ENCODE measurements at places on chromosomes 7 and 10.

DNA sequence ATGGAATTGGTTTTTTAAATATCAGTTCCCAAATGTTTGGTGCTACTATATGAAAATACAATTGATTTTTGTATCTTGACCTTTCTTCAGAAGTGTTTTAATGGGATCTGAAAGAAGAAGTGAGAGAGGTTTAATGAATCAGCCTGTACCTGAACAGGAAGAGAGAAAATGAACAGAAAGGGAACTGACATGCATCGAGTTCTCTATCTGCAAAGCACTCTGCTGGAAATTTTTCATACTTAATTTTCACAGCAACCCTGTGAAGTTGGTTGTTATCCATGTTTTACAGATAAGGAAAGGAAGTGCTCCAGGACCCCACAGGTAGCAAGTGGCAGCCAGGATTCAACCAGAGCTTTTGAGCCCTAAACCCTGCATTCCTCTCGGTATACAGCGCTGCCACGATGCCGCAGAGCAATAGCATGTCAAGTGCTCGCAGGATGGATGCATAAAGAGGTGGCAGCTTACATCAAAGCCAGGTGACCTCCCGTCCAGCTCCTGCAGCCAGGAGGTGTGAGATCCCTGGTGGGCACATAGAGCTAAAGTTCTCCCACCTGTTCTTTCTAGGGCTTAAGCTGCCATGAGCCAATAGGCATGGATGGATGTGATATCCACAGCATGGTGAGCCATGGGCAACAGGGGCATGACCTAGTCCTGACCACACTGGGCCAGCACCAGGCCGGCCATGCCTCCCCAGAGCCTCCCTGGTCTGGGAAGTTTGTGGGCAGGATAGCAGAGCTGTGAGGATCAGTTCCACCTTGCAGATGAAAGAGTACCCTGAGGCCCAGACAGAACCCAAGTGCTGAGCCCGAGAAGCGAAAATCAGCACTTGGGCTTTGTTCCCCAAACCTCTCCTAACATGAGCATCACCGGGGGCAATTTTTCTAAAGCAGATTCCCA, 57.2 kb downstream of the CALML3 start:
- DNase-seq: no peak

- DNase-seq: no peak
Measured at GRCh38 chr10:74955796-74956195, 129.4 kb downstream of the KAT6B start.

- DNase-seq: no peak
Measured at GRCh38 chr7:128063088-128063487, 31.9 kb upstream of the LRRC4 start.

GRCh38 chr10:30980951-30981616, 50.6 kb downstream of the ZNF438 start:
- no peak for DNase-seq

DNA sequence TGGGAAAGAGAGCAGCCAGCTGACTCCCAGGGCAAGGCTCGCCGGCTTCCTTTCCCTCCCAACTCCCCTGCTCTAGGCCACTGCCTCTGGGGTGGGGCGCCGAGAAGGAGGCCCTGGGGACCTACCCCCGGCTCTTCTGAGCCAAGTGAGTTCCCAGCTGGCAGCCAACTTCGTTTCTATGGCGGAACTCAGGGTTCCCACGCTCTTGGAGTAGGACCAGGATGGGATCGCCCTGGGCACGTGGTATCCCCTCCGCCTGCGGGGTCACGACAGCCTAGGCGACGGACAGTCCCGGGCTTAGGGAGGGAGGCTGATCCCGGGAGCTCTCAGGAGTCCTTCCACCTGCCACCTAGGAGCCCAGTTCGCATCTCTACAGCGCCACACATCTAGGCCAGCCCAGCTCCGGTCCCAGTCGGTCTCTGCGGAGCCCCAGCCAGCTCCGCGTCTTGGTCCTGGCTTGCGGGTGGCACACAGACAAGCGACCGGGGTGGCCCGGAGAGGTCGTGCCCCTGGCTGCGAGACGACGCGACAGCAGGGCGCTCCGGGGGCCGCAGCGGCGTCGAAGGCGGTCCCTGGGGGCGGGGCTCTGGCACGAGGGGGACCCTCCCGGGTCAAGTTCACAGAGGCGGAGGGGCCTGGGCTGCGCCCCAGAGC, 20.5 kb upstream of the GATA3 start:
- no peak for DNase-seq

DNA sequence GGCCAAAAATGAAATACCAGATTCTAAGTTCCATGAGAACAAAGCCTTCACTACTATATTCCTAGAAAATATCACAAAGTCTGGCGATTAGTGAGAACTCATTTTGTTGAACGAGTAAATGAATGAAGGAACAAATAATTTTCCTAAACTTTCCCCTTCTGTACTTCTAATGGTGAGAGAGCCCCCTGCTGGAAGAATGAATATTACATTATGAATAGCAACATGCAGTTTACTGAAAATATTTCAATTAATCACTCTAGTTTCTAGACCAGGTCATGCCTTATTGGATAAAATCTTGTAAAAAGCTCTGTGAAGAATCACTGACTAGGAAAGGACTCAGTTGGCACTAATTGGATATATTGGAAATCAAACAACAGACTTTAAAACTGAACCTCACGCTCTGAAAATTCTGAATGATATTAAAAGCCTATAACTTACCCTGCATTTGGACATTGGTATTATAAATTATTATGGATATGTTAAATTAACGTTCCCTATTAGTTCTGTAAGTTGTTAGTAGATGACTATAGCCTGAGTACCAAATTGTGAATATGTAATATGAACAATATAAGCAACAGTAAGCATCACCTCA, 32.4 kb upstream of the MTPN start:
- DNase-seq: peak; percentile 32

DNA sequence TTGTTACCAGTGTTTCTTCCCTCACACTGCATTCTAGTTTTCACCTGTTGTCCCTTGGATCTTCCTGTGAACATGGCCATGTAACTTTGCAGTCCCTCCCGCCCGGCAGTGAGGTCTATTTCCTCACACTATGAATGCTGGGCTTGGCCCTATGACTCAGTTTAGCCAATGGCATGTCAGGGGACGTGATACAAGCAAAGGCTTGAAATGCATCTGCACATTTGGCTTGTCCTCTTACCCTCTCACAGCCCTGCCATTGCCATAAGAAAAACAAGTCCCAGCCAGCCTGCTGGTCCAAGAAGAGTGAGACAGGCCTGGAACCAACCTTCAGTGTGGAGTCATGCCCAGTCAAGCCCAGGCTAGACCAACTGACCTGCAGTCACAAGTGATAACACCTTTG, 17.1 kb upstream of the EZH2 start:
- no peak for DNase-seq

DNA sequence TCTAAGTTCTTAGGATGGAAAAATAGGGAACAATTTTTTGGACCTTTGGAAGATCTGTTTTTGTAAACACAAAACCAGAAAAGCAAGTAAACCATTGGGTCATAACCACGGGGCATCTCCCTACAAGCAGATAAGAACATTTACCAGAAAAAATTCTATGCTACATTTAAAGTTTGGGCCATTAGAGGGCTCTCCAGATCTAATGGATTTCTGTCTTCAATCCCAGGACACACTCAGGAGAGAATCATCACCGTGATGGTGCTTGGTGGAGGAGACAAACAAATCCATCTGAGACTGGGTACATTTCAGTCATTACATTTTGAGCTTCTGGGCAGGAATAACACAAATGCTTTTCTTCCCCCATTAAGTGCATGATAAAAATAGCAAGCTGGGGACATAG, 178.4 kb upstream of the TARP start:
- peak; percentile 72 for DNase-seq

- no peak for DNase-seq
Measured at GRCh38 chr10:92241158-92241500, 49.7 kb downstream of the CPEB3 start.

DNA sequence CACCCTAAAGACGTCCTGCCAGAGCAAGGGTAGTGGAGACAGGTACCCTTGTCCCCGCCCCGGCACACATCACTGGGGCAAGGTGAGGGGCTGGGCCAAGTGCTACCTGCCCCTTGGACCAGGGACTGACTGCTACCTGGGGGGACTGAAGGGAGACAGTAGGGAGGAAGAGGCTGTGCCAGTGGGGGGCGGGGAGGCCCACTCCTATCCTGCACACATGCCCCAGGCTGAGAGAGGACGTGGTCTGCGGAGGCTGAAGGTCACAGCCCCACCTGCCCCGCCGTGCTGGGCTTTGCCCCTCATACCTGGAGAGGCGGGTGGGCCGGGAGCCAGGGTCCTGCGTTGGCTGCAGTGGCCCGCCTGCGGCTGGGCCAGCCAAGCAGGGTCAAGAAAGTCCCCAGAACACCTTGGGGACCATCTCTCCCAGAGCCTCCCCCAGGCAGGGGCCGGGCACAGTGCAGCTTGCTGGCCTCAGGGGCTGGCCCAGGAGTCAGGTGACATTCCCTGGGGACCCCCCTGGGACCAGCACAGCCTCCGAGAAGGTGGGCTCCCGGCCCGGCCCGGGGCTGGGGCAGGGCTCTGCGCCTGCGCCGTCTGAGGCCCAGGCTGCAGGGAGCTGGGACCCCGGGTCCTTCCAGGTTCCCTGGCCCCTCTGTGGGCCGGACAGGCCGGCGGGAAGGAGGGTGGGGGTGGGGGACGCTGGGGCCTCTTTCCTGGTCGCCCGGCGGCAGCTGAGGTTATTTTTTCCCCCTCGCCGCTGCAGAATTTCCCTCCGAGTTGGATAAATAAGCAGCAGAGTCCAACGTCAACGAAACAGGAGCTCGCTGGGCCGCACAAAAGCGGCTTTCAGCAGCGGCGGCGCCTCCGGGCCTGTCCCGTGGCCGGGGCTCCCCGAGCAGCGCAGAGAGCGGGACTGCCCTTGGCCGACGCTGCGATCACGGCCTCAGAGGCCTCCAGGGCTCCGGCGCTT, 9.8 kb upstream of the FZD9 start:
- DNase-seq: no peak

GRCh38 chr7:68537051-68537773, 1061.1 kb upstream of the AUTS2 start:
- DNase-seq: no peak

DNA sequence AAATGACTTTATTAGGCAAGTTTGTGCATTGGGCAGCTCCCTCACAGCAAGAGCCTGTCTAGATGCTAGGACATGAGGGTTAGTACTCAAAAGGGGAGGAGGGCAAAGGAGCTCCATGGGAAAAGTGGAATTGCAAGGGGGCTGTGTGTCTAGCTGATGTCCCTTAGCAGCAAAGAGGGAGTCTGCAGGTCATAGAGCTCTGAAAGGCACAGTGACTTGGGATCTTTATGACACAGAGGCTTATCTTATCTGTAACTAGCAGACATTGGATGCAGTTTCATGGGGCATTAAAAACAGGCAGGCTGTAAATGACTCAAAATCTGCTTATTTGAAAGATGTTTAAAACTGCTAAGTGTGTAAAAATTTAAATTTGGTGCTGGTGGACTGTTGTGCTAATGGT, 556.2 kb upstream of the FZD8 start:
- no peak for DNase-seq

DNA sequence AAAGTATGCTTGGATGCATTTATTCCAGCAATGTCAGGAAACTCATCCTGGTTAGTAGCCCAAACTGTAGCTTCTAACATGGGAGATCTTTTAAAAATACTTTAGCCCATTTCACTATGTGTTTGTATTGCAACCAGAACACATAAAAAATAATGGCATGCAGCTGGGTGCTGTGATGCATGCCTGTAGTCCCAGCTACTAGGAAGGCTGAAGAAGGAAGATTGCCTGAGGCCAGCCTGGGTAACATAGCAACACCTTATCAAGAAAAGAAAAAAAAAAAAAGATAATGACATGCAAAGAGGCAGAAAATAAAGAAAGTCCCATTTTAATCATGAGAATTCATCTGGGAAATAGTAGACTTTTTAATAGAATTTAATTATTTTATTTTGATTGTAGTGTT, 517.0 kb upstream of the TEX47 start:
- no peak for DNase-seq

- DNase-seq: no peak
Measured at GRCh38 chr10:66513504-66513903, 412.3 kb upstream of the LRRTM3 start.

- no peak for DNase-seq
Measured at GRCh38 chr7:112957901-112958300, 128.7 kb downstream of the GPR85 start.

DNA sequence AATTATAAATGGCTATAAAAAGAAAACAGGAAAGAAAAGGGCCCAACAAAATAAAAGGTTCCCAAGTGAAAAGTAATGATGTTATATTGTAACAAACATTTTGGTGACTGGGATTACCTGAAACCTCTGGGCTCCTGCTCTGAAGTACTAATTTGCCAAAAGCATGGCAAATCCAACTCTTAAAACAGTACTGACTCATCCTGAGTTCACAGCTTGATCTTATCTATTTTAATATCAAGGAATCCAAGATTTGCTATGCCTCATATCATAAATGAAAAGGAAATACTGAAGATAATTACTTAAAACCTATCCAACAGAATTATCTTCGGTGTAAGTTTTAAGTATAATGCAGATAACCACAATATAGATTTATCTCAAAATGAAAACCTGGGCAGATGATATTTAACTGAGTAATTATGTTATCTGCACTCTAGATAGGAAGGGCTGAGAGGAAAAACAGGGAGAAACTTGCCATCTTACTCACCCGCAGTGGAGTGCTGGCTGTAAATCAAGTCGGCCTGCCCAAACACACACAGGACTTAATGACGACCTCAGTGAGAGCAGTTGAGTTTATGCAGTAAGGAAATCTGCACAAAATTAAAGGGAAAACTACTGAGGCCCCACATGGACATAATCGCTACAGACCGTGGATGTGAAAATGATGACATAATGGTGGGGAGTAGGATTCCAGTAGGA, 48.4 kb downstream of the MPP7 start:
- peak; percentile 14 for DNase-seq

GRCh38 chr7:106216923-106217542, 67.8 kb downstream of the NAMPT start:
- DNase-seq: peak; percentile 84

GRCh38 chr10:126063353-126063791, 167.0 kb downstream of the FANK1 start:
- peak; percentile 86 for DNase-seq

GRCh38 chr10:35351021-35351420, 14.7 kb downstream of the CCNY start:
- no peak for DNase-seq

DNA sequence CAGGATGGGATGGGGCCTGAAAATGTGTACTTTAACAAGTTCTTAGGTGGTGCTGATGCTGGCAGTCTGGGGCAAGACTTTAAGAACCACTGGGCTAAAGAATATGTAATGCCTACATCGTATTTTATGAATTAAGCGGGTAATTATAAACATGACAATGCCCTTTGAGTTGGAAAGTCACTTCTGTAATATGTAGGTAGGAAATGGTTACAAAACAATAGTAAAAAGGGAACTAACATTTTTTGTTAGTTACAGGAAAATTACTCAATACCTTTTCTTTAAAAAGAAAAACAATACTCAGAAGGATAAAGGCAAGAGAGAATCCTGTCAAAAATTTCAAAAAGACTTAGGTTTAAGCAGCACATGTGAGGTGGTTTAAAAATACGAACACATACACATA, 48.3 kb upstream of the STEAP4 start:
- no peak for DNase-seq

GRCh38 chr7:37491919-37492694, 43.4 kb upstream of the ELMO1 start:
- no peak for DNase-seq
